Iris pigment epithelial cell (primary cell): ENCODE measurements at places on chromosomes 16 and 17.
A peak's percentile ranks its signal among the peaks of the same experiment; 100 is the strongest.

DNA sequence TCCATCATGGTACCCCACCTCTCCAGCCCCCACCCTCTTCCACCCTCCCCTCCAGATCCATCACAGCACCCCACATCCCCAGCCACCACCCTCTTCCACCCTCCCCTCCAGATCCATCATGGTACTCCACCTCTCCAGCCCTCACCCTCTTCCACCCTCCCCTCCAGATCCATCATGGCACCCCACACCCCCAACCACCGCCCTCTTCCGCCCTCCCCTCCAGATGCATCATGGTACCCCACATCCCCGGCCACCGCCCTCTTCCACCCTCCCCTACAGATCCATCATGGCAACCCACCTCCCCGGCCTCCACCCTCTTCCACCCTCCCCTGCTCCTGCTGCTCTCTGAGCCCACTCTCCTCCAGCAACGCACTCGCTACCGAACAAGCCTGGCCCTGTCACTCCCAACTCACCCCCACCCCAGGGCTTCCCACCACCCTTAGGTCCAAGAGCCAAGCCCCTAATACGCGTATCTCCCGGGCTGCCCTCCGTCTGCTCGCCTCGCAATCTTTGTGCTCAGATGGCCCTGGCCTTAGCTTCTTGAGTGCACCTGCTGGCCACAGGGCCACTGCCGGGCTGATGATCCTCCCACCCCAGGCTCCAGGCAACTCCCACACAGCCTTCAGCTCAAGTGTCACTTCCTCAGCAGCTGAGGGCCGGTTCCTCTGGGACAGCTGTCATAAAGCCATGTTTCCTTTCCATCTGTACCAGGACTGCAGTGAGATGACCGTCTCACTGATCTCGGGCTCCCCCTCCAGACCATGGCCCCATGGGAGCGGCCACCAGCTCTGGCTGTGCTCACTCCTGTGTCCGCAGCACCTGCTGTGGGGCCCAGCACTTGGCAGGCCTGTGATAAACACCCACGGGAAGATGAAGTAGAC lies 25.5 kb downstream of the KDM8 start:
- no peak for DNase-seq

GRCh38 chr17:41539071-41539492 lies 11.0 kb upstream of the KRT19 start:
- no peak for DNase-seq

DNA sequence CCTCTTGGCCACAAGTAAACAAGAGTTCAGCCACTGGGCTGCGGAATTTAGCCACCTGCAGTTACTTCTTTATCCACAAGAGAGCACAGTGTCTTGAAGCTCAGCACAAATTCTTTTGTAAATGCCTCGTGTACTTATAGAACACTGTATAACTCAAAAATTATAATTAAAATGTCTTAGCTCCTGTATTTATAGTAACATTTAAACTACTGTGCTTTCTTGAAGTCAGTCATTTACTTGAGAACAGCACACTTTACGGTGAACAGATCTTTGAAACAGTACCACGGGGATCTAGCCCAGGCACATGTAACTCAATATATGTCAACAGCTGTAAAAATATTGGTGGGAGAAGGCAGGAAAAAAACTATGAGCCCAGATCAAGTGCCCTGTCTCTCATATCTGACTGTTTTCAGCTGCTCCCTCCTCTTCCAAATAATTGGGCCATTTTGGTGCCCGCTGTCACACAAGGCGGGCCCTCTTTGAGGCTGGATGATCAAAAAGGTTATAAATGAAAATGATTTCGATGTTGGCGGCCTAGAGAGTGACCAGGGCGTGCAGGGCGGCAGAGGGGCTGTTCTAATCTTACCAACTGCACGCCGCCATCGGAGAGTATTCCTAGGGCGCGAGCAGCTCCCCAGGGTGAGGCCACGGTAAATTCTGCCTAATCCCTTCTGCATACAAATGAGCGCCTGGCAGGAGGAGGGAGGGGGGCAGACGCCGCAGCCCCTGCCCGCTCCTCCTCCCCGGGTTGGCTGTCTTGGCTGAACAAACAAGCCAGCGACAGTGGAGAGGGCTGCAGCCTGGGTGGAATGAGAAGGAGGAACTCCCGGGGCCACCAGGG lies 183.2 kb downstream of the C16orf78 start:
- DNase-seq, result peak; percentile 57

- no peak for DNase-seq
Observed at GRCh38 chr16:51996516-51996915, 550.4 kb downstream of the TOX3 start.

- no peak for DNase-seq
Observed at GRCh38 chr17:82840431-82840831, 609 bp upstream of the ZNF750 start.

DNA sequence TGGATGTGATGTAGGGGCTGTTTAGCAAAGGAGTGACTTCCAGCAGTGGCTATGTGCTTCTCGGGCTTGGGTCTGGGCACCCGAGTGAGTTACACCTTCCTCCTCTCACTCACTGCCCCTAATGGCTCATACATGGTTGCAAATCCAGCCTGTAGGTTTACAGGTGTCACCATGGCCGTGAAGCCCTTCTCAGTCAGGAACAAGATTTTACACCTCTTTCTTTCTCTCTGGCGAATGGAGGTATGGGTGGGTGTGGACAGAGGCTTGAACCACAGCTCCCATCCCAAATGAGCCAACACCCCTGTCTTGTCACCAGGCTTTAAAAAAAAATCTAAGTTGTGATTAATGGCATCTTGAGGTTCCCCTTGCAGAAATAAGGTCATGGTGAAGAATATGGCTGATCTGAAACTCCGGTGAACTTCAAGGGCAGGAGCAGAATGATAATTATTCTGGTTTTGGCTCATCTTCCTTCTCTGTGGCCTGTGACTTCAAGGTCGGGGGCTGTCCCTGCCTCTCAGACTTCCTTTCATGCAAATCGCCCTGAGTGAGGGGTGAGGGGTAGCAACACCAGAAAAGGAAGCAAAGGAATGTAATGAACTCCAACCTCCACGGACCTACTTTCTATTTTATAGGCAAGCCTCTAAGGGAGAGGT lies 331.2 kb downstream of the MAF start:
- DNase-seq, result no peak

DNA sequence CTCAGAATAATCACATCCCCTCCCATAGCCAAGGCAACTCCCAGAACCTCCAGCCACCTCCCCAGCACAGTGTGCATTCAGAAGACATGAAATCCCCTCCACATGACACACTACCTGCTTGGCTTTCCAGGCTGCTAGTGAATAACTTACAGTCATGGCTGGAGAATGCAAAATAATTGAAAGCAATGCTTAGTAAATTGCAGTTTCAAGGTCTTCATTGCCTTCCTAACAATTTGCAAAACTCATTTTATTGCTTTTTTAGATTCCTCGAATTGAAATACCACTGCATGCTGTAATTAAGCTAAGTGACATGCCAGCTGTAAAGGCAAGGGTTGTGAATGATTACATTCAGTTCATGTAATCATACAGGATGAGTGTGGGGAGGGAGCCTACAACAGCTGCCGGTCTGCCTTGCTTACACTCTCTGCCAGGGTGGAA lies 29.0 kb upstream of the HOXB13 start:
- no peak for DNase-seq

GRCh38 chr16:89330177-89330856 lies 112.8 kb downstream of the ZNF778 start:
- peak; percentile 60 for DNase-seq

- no peak for DNase-seq
Observed at GRCh38 chr16:79274264-79274663, 326.3 kb downstream of the MAF start.
